ENCODE measurements at places on chromosomes 4 and X.

- DNase-seq: no peak
These were observed 182.9 kb upstream of the NHS start for GRCh38 chrX:17192106-17192505.

- no peak for DNase-seq
These were observed 833.1 kb downstream of the C4orf33 start for GRCh38 chr4:129929052-129929451.

GRCh38 chr4:101086801-101087586 is 260.3 kb downstream of the PPP3CA start:
- DNase-seq: no peak

DNA sequence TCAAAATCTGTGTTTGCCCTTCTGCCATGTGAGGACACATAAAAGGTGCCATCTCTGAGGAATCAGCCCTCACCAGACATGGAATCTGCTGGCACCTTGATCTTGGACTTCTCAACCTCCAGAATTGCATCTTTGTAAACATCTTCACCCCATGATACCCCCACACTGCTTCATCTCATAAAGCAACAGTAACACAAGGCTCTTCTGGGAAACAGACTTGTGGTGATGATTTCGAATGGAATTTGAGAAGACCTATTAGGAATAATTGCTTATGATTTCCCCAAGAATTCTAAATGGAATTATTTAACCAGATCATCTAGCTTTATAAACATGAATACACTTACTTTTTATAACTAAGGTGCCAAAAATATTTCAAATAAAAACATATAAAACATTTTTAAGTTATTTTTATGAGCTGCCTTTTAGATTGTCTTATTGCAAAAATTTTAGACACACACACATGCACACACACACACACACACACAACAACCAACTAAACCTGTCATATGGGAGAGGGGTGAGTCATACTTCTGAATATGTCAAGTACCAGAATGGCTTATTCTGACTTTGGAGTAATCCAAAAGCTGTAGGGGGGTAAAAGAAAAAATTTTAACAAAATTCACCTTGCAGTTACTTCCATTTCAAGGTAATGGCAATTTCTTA is 82.0 kb downstream of the USP46 start:
- no peak for DNase-seq

- no peak for DNase-seq
These were observed 91.3 kb upstream of the AMOT start for GRCh38 chrX:112931900-112932299.

- no peak for DNase-seq
These were observed 19.6 kb downstream of the CCNG2 start for GRCh38 chr4:77176640-77177039.

- DNase-seq: no peak
These were observed 95.5 kb upstream of the KCTD8 start for GRCh38 chr4:44544158-44544557.

DNA sequence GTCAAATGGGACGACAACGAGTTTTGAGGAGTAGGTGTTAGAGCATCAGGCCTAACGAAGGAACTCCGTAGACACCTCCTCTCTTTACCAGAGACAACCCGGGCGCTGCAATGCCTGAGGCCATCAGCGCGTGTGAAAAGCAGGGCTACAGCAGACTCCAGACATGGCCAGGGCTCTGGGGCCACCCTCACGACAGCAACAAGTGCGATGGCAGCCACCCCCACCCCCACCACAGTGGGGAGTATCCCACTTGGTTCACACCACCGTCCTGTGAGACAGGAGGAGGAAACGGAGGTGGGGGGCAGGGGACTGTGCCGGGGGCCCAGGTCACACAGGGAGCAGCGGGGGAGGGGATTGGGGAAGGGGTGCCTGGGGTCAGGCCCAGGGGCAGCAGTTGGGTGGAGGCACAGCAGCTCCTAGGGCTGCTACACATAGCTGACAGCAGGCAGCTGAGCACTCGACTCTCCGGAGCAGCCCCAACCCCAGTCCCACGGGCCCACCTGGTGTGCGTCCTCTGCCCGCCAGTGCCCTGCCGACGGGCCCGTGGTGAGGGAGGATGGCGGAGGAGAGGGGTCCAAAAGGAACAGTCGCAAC is 8.5 kb downstream of the LRPAP1 start:
- no peak for DNase-seq

DNA sequence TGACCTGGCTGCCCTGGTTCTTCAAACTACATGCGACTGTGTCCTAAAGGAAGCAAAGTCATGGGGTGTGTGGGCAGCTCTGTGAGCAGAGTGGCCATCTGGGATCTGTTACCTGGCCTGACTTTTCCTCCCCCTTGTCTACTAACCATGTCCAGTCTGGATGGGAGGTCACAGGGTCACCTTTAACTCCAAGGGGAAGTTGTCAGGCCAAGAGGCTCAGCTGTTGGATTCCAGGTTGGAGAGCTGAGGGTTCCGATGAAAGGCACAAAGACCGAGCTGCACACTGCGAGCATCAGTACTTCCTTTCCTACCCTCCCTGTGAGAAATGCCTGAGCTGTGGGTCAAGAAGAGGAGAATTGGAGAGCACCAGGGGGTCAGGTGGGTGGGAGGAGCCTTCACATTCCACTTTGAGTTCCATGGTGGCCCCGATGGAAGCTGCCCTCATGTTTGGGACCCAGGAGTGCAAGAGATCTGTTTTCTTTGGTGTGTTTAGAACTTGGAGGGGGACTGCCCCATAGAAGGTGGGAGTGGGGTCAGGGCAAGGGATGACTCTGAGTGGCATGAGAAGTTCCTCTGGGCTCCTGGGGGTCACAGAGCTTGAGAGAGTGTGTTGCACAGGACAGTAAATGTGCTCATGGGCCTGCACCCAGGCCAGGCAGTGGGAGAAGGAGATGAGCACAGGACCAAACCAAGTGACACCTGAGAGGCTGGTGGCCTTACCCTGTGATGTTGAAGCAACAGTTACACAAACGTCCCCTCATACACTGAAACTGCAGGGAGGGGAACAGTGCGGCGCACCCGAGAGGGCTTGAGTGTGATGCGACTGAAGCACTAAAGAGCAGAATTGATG is 36.2 kb downstream of the RGS12 start:
- no peak for DNase-seq
